Omental fat pad (tissue), 4 donors: ENCODE measurements at places on chromosomes 6 and 20.

- no peak for DNase-seq
Measured at GRCh38 chr6:33845031-33845745, 41.4 kb upstream of the MLN start.

DNA sequence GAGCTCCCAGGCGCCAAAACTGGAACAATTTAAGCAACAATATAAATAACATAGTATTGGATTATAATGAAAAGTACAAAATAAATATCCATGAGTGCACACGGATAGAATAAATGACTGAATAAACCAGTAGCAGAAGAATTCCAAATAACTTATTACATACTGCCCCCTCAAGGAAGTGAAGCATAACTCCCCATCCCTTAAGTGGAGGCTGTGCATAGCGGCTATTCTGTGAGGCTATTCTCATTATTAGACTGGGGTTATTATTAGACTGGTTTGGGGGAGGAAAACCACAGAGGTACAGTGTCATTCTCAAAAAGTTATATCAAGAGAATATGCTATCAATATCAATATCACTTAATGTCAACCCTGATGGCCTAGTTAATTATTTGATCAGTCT, 94.4 kb upstream of the SIRPA start:
- DNase-seq = no peak

- no peak for DNase-seq
Measured at GRCh38 chr6:45003387-45003786, 324.7 kb upstream of the RUNX2 start.

GRCh38 chr6:96899019-96899418, 1.3 kb upstream of the NDUFAF4 start:
- DNase-seq = no peak

- DNase-seq = no peak
Measured at GRCh38 chr6:50836231-50836630, 17.6 kb downstream of the TFAP2B start.

GRCh38 chr6:139370283-139370998, 4.0 kb downstream of the CITED2 start:
- no peak for DNase-seq

DNA sequence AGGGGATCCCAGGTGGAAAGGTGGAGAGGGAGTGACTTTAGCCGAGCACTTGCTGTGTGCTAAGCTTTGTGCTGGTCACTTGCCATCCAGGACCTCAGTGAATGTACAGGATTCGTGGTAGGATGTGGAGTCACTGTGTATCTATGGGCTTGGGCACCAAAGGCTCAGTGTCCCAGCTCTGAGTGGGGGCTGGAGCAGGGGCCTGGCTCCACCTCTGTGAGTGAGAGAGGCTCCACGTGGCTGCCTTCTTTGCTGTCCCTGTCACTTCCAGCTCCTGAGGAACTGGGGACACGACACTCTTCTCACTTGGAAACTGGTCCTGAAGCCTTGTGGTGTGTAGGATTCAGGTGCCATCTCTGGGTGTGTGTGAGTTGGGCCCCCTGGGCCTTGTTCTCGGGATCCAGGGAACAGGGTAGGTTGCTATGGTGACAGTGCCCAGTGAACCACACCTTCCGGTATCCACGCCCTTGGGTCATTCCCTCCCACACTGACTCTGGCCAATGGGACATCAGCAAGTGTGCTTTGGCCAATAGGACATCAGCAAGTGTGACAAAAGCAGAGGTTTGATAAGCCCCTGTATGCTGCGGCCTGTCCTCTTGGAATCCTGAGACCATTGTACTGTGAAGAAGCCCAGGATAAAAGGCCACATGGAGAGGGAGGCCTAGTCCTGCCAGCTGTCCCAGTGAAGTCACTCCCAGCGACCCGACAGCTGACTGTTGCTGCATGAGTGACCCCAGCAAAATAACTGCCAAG, 87.7 kb downstream of the CDH22 start:
- DNase-seq = no peak

GRCh38 chr6:139474145-139475108, 100.0 kb upstream of the CITED2 start:
- DNase-seq = no peak

- no peak for DNase-seq
Measured at GRCh38 chr6:8268606-8269005, 166.3 kb upstream of the EEF1E1 start.

DNA sequence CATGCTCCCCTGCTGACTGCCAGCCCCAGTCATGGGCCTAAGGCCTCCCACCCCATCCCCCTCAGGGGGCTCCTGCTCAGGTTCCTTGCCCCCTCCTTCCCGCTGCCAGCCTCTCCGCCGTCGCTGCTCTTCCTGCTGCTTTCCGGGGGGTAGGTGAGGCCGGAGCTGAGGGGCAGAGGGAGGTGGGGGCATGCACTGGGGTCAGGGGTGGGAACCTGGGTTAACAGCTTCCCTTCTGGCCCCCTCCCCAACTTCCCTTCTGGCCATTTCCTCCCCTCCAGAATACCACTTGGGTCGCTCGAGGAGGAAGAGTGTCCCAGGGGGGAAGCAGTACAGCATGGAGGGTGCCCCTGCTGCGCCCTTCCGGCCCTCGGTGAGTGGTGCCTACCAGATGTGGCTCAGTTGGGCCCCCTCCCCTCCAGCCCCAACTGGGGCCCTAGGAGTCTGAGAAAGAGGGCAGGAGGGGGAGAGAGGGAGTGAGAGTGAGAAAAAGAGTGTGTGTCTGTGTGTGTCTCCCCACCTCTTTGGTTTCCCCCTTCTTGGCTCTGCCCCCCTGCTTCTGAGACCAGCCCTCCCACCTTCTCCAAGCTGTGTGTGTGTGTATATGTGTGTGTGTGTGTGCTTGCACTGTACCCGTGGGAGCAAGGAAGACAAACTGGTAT, 12.1 kb downstream of the SYNGAP1 start:
- no peak for DNase-seq

- no peak for DNase-seq
Measured at GRCh38 chr6:90212274-90212673, 84.4 kb downstream of the BACH2 start.

DNA sequence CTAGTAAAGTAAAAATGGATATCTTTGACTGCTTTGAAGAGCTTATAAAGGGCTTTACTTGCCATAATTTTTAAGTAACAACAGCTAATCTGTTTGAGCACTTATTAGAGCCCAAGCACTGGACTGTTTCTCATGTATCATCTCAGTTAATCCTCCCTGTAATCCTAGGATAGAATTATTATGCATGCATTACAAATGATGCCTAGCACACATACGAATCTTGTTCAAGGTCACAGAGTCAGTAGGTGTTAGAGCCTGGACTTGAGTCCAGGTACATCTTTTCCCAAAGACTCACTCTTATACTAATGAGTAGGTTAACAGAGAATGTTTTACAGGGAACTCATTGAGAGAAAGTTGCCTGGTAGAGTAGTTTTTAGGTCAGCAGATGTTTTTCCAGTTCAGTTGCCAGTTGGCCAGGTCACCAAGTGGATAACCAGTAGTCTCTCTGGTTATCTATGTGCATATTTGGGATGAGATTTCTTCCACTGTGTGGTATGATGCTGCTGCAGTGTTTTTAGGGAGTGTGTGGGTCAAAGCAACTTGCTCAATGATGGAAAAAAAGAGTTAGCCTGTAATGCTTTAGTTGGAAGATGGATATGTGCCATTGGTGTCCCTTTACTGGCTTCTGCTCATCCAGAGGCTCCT, 32.3 kb upstream of the LAMA4 start:
- DNase-seq = no peak

DNA sequence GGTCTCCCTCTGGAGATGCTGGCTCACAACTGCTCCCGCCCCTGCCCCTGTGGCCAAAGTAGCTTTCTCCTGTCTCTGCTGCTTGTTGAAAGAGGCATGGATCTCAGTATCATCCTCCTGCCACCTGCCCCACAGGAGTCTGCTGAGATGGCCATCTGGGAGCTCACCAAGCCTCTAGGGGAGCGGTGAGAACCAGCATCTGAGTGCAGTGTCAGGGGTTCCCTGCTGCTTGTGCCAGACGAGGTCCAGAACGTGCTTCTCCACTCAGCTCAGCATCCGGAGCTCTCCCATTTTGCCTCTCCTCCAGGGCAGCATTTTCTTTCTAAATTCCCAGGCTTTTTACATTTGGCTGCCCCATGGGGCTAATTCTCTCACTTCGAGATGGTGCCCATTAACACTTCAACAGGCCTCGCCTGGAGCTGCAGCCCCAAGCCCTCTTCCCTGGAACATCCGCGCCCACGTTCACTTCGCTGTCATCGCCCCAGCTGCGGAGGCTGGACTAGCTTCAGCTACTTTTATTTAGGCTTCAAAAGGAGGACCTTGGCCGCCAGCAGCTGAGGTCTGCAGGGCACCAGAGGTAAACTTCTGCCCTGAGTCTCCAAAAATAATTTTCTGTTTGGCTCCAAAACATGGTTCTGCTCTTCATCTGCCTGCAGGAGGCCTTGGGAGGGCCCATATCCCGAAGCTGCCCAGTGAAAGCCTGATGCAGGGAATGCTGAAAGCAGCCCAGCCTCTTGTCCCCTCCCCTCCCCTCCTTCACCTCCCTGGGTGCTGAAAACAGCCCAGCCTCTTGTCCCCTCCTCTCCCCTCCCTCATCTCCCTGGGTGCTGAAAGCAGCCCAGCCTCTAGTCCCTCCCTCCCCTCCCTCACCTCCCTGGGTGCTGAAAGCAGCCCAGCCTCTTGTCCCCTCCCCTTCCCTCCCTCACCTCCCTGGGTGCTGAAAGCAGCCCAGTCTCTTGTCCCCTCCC, 25.2 kb upstream of the MLN start:
- no peak for DNase-seq

DNA sequence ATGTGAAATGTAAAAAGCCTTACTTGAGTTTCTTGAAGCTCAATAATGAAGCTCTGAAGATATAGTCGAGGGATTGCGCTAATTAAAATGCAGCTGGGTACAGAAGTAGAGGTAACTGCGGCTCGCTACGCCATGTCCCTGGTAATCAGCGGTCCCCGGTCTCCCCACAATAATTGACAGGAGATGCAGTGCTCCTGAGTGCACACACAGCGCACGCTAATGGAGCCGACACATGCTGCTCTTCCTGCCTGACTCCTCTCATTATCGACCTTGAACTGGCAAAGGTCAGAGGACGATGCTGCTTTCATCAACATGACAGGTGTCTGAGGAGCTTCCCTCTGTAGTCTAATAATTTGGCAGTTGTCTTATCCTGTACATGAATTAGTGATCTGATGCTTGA, 365.9 kb downstream of the RNF144B start:
- DNase-seq = no peak
